ENCODE measurements at places on chromosomes 12 and 14.

- DNase-seq: no peak
Measured at GRCh38 chr12:125696054-125696453, 630.8 kb downstream of the AACS start.

DNA sequence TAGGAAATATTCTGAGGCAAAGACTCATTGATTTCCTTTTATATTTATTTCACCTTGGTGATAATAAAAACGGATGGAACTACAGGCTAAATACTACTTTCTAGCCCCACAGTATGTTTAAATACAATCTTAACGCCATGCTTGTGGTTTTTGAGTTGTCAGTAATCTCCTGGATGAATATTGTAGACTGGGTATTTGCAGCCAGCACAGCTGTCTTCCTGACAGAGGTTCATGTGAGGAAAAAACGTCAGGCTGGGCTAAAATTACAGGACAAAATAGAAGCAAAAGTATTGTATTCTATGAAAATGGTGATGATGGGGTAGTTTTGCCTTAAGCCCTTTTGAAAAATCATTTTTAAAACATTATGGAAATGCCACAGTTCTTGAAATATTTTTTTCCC, 140.9 kb downstream of the CCDC91 start:
- DNase-seq: no peak

- DNase-seq: no peak
Measured at GRCh38 chr14:90276646-90277367, 20.5 kb downstream of the PSMC1 start.

DNA sequence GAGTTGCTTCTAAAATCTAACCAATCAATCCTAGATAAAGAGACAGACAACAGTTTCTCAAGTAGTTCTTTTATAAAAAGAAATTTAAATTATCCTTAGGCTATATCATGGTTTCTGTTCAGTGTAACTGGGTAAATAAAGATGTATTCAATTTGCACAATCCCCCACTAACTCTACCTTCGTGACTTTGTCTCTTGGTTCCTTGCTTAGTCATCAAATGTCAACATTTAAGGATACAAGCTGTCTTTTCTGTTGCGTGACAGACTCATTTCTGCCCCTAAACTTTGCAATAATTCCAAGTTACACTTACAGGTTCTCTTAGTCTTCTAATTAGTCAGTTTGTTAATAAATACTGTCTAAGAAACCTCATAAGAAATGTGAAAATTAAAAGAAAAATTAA, 50.6 kb downstream of the SCAF11 start:
- DNase-seq: no peak
